ENCODE measurements at places on chromosomes 16 and 17.

DNA sequence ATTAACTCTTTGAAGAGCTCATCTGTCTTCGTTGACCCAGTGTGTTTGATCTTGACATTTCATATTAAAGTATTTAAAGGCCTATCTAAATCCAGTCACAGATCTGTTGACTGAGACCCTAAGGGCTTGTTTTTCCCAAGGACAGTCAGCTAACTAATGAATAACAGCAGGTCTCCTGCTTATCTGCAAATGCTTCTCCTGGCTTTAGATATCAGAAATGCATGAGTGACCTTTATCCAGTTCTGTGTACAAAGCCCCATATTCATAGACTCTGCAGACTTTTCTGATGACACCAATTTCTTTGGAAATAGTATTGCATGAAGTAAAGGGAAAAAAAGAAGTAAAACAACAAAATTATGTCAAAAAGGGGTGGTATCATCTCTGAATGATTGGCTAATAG, 70.3 kb downstream of the YPEL2 start:
- no peak for DNase-seq

DNA sequence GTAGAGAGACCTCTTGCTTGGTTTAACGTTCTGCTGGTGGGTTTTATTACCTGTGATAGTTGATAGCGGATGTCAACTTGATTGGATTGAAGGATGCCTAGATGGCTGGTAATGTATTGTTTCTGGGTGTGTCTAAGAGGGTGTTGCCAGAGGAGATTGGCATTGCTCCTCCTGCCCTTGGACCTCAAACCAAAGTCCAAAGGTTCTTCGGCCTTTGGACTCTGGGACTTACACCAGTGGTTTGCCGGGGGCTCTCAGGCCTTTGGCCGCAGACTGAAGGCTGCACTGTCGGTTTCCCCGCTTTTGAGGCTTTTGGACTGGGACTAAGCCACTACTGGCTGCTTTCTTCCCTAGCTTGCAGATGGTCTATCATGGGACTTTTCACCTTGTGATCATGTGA, 17.5 kb upstream of the TNRC6C start:
- DNase-seq: no peak

- DNase-seq: no peak
Measured at GRCh38 chr16:1491327-1491726, 1.8 kb upstream of the TELO2 start.

DNA sequence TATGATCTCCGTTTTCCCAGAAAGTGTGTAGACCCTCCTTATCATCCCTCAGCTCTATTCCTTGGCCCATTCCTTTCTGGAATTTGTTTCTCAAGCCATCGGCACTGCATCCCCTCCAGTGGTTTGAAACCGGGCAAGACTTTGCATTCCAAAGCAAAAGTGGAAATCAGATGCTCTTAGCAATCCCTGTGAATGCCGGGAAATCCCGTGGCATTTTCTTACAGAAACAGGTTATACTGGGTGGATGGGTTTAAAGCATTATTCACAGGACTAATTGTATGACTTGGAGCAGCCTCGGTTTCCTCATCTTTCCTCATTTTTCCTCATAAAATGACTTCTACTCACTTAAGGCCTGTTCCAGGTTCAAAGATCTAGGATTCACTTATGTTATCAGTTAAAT, 52.0 kb downstream of the MAP2K6 start:
- DNase-seq: no peak

GRCh38 chr17:71933306-71933705, 187.5 kb upstream of the SOX9 start:
- DNase-seq: no peak

DNA sequence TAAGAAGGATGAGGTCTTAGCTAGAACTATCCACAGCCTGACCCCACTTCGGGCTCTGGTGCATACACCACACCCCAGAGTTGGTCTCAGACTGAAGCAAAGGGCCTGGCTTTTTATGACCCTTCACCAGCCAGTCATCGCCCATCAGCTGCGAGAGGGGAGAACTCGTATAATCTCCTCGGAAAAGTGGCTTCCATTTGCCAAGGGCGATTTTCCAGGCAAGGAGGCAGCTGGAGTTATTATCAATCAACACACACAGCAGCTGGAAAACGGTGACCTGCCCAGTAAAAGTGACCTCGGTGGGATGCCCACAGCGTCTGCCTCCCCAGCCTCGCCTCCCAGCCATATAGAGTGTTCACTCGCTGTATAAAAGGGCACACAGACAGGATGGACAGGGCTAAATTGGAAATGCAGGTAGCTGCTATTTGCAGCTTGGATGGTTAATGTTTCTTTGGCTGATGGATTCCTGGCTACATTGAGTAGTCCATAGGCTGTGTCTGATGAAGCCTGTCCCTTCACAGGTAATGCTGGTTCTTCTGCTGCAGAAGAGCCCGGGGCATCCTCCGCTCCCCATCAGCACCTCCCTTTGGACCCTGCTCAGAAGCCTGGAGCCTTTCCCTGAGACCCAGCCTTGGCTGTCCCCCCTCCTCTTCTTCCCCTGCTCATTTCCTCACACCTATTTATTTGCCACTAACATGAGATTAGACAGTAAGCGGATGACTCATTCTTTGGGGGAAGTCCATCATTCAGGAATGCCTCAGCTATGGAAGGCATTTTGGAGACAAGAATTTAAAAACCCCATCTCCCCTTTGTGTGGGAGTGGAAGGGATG, 45.7 kb downstream of the TMEM186 start:
- no peak for DNase-seq

DNA sequence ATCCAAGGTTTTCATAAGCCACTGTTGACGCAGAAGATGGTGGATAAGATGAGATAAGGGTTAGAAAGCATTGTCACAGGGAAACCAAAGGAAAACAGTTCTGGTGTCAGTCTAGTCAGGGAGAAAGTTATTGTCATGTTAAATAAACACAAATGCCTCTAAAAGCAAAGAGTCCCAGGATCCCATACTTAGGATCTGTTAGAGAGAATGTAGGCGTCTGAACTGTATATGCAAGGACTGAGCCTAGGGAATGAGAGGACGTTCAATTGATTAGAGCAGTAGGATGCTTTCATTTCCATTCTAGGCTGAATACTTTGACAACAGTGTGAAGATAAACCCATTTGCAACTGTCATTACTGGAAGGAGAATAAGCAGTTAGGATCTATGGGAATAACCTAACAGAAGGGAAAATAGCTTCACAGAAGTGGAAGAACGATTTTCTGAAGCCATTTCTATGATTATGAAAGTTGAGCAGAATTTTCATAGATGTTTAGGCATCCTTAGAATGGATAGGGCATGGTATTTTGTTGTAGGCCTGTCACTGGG, 1149.1 kb upstream of the CDH8 start:
- no peak for DNase-seq

GRCh38 chr16:81608523-81609209, 164.1 kb downstream of the CMIP start:
- DNase-seq: peak; percentile 36

- DNase-seq: no peak
Measured at GRCh38 chr16:1299868-1300203, 9.6 kb upstream of the UBE2I start.

Measured in heart left ventricle (tissue), 16 donors.